ENCODE measurements at places on chromosomes 1 and 21.

GRCh38 chr1:28115267-28115666 lies 26.9 kb upstream of the EYA3 start:
- no peak for DNase-seq

DNA sequence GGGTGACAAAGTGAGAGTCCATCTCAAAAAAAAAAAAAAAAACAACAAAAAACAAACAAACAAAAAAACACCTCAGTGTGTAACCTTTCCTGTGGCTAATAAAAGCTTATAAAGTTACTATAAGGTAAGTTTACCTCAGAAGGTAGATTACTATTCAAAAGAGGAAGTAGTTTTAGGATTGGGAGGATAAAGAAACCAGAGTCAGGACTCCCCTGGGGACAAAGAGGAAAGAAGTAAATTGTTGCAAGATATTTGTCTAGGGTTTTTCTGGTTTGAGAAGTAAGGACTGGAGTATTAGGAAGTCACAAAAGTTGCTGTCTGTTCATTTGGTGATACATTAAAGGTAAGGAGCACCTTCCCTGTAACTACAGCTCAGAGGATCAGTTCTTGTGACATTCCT lies 23.8 kb upstream of the CENPF start:
- DNase-seq: no peak

DNA sequence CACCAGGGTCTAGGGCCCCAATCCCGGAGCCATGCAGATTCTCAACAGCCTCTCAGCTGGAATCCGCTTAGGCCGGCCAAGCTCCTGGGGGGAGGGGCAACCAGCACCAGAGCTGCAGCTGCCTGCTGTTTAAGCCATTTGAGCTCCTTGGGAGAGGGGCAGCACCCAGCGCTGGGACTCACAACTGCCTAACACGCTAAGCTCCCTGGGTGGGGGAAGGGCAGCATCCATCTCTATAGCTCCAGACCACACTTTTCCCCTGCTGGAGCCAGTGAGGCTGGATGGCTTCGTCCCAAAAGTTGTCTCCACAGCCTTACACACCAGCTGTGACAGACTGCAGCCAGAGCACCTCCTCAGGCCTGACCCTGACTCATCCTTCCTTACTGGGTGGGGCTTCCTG lies 6.9 kb upstream of the PTGFR start:
- DNase-seq: no peak

- DNase-seq: no peak
Measured at GRCh38 chr1:208136459-208137182, 107.6 kb downstream of the PLXNA2 start.

- no peak for DNase-seq
Measured at GRCh38 chr1:54486907-54487306, 61.1 kb upstream of the ACOT11 start.

All from smooth muscle cell of the brain vasculature (primary cell).